Stimulated activated CD8-positive, alpha-beta memory T cell treated with anti-CD3 and anti-CD28 coated beads, Interleukin-15, amount 100 ng/mL, for 24 hours (primary cell): ENCODE measurements at places on chromosomes 4 and X.

GRCh38 chrX:129741880-129742758, 3.3 kb downstream of the XPNPEP2 start:
- no peak for DNase-seq

DNA sequence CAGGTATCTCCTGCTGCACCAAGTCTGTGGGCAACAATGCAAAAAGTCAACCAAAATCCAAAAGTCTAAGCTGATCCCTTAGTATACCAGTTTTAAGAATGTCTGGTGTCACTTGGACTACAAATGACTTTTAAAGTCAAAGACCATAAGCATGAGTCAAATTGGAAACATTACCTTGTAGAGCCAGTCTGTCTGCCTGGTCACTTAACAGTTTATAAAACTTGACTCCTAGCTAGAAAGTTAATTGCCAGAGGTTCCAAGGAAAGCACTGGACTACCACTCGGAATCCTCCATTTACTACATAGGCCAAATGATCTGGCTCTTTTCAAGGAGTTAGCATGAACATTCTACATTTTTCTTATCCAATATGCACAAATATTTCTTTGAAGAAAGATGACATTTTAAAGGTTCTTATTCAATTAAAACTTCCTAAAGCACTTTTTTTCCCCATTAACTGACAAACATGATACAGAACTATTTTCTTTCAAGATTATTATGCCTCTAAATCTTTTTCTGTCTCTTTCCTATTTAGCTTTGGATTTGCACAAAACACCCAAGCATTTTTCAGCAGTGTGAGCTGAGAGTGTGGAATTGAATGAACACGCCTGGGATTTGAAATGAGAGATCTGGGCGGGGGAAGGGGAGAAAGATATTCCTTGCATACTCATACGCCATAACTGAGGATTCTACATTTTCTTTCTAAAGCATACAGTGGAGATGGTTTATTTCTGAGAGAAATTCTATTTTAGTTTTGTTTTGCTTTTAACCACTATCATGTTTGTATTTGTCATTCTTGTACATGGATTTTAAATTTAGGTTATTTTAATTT, 188.4 kb downstream of the SHROOM3 start:
- DNase-seq, result no peak

- no peak for DNase-seq
These were observed 1028.2 kb downstream of the PCDH7 start for GRCh38 chr4:31748382-31748781.

DNA sequence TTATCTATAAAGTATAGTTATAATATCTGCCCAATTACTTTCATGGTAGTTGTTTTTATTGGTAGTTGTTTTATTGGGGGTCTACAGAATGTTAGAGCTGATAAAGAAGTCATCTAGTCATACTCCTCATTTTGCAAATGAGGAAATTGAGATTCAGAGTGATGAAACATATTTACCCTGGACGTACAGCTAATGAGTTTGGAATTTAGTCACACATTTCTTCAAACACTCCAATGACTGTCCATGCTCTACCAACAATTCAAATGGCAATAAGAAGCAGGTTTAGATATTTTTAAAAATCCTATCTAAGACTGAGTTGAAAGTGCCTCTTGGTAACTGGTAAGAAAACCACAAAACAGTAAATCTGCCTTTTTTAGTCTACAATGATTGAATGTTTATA, 98.2 kb downstream of the MAGEC1 start:
- no peak for DNase-seq

- no peak for DNase-seq
These were observed 203.3 kb upstream of the JADE1 start for GRCh38 chr4:128606173-128606572.

GRCh38 chr4:187090401-187090800, 366.7 kb upstream of the FAT1 start:
- DNase-seq, result no peak

DNA sequence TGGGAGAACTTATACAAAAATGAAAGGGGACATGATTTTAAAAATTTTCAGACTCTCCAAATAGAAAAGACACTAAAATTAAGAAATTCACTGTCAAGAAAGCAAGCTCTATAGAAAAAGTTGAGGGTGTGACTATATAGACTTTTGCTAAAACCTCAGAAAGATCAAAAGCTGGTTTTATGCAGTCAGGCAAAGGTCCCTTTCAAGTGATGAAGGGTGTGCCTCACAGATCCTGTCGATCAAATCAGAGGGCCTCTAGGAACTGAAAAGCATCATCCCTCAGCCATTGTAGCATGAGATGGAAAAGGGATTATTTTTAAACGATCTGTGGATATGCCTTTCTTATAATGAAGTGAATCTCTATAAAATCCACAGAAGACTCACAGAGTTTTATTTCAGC, 116.5 kb downstream of the FAM13A start:
- no peak for DNase-seq

DNA sequence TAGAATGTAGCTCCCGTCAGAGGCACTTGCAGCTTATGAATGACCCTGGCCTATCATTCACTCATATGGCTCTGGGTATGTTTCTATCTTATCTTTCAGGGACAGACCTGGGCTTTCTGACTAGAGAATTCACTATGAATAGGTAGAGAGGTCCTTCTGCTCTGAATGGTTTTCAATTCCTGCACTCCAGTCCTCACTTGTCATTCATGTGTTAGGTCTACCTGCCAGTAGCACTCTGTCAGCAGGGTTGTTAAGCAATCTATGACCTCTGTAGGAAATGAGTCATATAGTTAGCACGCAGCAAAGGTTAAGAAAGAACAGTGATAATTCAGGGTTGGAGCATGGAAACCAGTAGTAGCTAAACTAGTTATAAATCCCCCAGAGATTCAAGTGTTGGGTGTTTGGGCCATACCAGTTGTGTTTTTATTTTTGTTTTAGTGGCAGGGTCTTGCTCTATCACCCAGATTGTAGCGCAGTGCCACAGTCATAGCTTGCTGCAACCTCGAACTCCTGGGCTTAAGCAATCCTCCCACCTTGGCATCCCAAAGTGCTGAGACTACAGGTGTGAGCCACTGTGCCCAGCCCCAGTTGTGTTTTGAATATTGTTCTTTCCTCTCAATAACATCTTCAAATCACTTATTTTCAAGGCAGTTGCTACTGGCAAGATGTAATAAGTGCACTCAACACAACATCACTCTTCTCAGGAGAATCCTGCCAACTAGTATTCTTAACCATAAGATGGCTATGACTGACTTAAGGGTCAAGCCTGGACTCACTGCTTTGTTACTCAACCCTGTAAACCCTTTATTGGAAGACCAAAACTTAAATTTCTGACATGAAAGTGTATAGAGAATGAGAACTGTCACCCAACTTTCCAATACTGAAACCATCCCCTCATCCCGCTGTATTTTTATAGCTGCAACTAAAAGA, 25.1 kb downstream of the ARL13A start:
- no peak for DNase-seq
